LHCN-M2 (cell line): ENCODE measurements at places on chromosomes 7 and 10.

GRCh38 chr7:149457766-149458165 is 3.1 kb downstream of the ZNF777 start:
- DNase-seq = no peak

GRCh38 chr7:48924433-48924832 is at the start of gene CDC14C:
Gene CDC14C, plus strand, starts transcription at chr7:48924547. Its CDS starts 126 bp downstream, at chr7:48924673.
- no peak for DNase-seq

- DNase-seq = no peak
These were observed 372.6 kb downstream of the GRID1 start for GRCh38 chr10:85993840-85994507.

- DNase-seq = no peak
These were observed 16.4 kb downstream of the KCP start for GRCh38 chr7:128894101-128894440.

GRCh38 chr7:123787220-123788007 is 38.6 kb upstream of the WASL start:
- peak; percentile 10 for DNase-seq

DNA sequence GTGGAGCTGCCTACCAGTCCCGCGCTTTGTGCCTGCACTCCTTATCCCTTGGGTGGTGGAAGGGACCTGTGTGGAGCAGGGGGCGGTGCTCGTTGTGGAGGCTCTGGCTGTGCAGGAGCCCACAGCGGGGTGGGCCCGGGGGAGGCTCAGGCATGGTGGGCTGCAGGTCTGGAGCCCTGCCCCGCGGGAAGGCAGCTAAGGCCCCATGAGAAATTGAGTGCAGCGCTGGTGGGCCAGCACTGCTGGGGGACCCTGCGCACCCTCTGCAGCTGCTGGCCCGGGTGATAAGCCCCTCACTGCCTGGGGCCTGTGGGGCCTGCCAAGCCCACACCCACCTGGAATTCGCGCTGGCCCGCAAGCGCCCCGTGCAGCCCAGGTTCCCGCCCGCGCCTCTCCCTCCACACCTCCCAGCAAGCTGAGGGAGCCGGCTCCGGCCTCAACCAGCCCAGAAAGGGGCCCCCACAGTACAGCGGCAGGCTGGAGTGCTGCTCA is 859.6 kb upstream of the KCND2 start:
- no peak for DNase-seq

GRCh38 chr10:89296220-89296648 is 5.6 kb upstream of the IFIT2 start:
- peak; percentile 51 for DNase-seq

- DNase-seq = peak; percentile 51
These were observed 36.0 kb downstream of the R3HCC1L start for GRCh38 chr10:98170249-98171117.

- DNase-seq = no peak
These were observed 7.8 kb upstream of the ANKRD2 start for GRCh38 chr10:97564776-97565175.

- peak; percentile 25 for DNase-seq
These were observed 159.5 kb upstream of the HGF start for GRCh38 chr7:81929386-81929785.

- peak; percentile 55 for DNase-seq
These were observed at the start of gene EFCAB10 for GRCh38 chr7:105581066-105581811. Gene EFCAB10, minus strand, starts transcription at chr7:105581493. Its CDS starts 30 bp downstream, at chr7:105581463.

DNA sequence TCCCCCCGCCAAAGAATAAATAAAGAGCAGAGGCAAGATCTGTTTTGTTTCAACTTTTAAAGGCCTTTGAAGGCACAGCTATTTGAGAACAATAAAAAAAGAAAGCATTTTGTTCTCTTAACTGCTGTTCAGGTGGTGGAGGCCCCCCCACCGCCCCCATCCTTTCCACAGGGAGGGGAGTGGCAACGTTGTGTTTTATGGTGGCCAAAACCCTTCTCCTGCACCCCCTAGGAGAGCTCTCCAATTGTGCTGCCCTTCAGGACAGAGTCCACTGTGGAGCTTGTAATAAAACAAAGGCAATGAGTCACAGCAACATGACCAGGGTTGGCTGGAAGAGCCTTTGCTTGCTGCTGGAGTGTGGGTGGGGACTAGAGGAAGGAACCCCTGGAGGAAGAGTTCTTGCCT is 987.9 kb downstream of the KCNMA1 start:
- DNase-seq = peak; percentile 11

DNA sequence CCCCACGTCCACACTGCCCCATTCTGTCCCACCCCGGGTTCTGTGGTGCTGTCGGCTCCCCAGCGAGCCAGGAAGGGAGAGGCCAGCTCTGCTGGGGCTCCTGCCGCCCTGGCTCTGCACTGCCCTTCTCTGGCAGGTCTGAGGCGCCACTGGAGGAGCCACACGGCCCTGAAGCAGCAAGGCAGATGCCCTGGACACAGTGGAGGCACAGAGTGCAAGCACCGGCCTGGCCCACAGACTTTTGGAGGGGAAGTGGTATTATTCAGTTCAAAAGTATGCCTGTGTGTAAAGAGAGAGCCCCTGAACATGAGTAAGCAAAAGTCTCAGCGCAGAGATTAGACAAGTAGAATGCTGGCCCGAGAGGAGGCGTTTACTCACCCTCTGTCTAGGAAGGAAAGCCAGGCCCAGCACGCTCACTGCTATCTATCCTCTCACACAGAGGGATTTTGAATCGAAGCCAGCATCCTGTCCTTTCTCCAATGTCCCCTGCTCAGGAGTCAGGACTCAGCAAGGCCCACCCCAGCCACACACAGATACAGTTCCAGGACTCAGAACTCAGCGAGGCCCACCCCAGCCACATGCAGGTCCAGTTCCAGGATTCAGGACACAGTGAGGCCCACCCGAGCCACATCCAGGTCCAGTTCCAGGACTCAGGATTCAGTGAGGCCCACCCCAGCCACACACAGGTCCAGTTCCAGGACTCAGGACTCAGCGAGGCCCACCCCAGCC is 115.0 kb downstream of the EGFR start:
- peak; percentile 100 for DNase-seq

DNA sequence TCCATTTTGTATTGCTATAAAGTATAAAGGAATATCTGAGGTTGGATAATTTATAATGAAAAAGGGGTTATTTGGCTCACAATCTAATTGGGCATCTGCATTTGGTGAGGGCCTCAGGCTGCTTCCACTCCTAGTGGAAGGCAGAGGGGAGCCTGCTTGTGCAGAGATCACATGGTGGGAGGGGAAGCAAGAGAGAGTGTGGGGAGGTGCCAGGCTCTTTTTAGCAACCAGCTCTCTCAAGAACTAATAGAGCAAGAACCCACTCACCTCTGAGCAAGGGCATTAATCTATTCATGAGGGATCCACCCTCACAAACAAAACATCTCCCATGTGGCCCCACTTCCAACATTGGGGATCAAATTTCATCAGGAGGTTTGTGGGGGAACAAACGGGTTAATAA is 64.6 kb downstream of the OGDH start:
- DNase-seq = no peak

DNA sequence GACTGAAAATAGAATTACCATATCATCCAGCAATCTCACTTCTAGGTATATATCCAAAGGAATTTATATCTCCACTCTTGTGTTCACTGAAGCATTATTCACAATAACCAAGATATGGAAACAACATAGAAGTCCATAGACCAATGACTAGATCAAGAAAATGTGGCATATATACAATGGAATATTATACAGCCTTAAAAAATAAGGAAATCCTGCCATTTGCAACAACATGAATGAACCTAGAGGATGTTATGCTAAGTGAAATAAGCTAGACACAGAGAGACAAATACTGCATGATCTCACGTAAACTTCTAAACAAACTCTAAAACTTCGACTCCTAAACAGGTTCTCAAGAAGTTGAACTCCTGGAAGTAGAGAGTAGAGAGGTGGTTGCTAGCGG is 254.5 kb downstream of the SKIDA1 start:
- no peak for DNase-seq

DNA sequence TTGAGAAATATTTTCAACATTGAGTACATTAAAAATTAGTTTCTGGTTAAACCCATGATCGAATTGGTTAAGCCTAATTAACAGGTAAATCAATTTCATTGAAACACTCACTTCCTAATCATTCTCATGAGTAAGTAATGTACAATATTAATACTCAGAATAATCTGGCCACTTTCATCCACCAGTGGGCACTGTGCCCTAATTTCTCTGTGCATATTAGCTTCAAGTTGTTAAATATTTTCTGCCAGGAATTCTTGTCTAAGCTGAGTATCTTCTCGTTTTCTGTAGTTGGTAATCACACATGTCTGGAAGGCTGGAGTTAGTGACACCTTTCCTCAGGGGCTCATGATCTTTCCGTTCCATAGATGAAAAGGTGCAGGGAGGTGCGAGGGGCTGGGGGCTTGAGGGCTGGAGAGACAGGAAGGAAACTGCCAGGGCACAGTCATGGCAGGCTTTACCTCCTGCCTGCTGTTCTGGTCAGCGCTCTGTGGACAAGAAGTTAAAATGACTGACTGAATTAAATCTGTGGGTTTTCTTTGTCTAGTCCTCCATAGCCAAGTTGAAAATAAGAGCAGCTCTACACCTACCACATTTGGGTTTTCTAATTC is 71.9 kb downstream of the WIPF3 start:
- DNase-seq = peak; percentile 52

DNA sequence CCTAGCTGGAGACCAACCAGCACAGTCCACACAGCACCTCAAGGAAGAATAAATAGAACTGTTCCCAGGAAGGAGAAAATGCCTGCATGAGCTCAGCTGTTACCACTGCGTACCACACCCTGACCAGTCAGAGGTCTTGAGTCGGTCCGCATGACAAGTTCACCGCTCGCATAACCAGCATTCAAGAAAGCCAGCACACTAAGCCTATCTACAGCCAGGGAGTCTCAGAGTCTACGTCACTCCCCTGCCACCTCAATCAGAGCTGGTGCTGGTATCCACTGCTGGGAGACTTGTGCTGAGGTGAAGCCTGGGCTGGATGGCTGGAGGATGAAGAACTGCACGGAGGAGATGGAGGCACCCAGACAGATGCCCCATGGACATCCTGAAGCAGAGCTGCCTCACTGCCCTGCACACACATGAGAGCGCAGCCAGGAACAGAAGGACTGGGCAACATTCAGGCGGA is 19.6 kb downstream of the AKR1C1 start:
- DNase-seq = peak; percentile 63

- DNase-seq = no peak
These were observed 119.1 kb downstream of the NKX6-2 start for GRCh38 chr10:132666705-132667341.

GRCh38 chr7:117269886-117270285 is 53.0 kb downstream of the WNT2 start:
- DNase-seq = peak; percentile 83

GRCh38 chr10:94617389-94617944 is 66.1 kb upstream of the CYP2C18 start:
- DNase-seq = no peak

DNA sequence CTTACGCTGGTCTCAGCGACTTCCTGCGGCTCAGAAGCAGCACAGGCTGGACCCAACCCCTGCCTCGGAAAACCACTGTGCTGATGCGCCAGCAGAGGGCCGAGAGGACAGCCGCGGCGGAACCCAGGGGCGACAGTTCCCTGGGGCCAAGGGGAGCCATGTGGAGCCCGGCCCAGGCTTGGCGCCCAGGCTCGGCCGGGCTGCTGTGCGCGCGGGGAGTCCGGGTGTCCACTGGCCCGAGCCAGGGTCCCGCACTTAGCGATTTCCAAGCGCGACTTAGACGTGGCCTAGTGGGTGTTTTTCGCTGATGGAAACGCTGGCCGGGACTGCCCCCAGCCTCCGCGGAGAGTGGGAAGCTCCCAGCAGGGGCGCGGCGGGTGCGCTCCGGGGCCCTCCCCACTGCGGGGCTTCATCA is 18.6 kb upstream of the ZNF32 start:
- no peak for DNase-seq

- DNase-seq = no peak
These were observed 1010.2 kb downstream of the DNAJB9 start for GRCh38 chr7:109579901-109580300.

GRCh38 chr7:40244226-40244625 is 109.4 kb downstream of the SUGCT start:
- no peak for DNase-seq

GRCh38 chr10:77896058-77896457 is 30.5 kb downstream of the DLG5 start:
- no peak for DNase-seq

DNA sequence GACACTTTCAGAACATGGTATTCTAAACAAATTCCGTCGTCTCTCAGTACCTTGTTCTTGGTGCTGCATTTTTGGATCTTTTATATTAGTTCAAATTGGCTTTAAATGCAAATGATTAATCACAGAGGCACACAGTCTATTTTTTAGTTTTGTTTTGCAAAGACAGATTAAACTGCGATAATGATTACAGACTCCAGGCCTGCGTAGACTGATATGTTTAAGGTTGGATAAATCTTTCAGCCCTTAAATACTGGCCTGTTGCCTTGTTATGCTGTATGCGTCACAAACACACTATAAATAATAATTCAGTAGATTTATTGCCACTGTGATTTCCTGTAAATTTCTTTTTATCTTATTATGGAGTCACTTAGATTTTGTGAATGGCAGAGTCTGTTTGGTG is 19.3 kb downstream of the CACNB2 start:
- DNase-seq = no peak

DNA sequence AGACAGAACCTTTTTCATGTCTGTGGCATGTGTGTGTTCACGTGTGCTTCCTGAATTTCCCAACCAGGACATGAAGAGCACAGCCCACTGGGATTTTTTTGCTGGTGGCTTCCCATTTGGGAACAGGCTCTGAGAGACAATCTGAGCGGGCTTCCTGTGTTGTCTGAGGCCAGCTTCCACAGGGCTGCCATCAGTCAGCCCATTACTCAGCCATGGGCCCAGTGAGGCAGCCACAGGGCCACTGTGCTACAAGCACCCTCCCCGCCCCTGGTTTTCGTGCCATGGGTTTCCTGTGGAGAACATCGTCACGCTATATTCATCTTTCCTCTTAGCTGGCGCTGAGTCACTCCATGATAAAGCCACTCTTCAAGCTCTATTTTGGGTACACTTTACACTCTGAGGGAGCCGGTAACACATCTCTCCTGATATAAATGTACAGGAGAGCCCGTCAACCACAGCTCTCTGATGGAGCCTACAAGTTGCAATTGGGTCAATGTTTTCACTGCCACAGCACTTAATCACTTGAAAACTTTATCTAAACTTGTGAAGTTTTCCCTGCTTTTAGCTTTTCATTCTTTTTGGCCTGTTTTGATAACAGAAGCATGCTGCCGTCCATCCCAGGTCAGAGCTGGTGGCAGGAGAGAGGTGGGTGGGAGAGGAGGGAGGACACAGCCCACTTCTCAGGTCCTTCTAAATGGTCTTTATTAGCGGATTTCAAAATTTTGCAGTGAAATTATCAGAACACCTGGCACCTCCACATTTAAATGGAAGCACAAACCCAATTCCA is 96.9 kb downstream of the HIPK2 start:
- peak; percentile 100 for DNase-seq

DNA sequence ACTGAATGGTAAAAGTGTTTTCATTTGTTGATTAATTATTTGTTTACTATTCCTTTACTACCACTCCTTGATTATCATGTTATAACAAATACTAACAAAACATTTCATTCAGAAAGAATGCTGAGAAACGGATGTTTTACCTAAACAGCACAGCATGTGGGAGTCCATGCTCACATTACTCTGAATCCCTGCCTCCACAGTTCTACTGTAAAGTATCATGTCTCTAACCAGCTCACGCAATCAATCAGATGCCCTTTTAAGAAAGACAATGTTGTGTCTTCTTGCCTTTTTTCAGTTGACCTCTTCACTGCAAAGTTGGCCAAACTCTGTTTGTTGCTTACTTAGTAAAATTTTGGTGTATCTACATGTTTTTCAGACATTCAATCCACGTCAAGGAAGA is 232.5 kb upstream of the MDFIC start:
- no peak for DNase-seq

- no peak for DNase-seq
These were observed 330.3 kb upstream of the GHITM start for GRCh38 chr10:83809001-83809400.
